ENCODE measurements at places on chromosomes 4 and X.
A peak's percentile ranks its signal among the peaks of the same experiment; 100 is the strongest.

DNA sequence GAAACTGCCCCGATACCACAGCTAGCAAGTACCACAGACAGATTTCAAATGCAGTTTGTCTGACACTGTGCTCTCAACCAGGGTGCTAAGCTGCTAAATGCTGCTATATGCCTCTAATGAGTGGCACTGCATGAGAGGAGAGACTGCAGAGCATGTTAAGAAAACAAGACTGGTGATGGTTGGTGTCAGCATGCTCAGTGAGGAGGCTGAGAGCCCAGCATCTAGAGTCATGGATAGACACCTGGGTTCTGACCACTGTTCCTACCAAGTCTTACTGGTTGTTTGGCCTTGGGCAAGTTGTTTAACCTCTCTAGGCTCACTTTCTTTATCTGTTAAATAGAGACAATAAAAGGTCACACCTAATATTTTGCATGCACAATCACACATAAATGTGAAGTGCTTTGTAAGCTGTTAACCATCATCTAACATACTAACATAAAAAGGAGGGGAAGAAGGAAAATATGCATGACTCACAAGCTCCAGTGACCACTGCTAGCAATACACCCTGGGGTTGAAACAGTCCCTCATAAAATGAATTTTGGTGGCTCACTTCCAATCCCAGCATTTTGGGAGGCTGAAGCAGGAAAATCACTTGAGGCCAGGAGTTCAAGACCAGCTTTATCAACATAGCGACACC, 20.7 kb downstream of the HHIP start:
- DNase-seq: no peak

GRCh38 chr4:112564706-112565270, 48.8 kb upstream of the NEUROG2 start:
- no peak for DNase-seq

DNA sequence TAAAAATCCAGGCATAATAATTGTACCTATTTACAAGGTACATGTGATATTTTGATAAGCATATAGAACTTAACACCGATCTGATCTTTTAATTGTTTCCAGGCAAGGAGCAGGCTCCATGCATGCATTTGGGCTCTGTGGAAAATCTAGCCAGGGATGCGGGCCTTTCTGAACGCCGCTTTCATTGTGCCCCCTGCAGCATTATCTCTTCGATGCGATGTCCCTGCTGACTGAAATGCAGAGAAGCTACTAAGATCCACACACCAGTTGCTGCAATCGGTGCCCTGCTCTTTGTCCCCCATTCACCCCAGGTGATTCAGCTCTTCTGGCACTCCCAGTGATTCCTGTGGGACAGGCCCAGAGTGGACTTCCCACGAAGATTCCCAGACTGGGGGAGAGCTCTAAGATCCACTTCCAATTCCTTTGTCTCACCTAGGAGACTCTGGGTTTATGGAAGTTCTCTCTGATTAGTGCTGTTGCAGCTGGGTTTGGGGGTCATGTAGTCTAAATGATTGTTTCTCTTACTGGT, 254.3 kb upstream of the AGA start:
- DNase-seq: no peak

DNA sequence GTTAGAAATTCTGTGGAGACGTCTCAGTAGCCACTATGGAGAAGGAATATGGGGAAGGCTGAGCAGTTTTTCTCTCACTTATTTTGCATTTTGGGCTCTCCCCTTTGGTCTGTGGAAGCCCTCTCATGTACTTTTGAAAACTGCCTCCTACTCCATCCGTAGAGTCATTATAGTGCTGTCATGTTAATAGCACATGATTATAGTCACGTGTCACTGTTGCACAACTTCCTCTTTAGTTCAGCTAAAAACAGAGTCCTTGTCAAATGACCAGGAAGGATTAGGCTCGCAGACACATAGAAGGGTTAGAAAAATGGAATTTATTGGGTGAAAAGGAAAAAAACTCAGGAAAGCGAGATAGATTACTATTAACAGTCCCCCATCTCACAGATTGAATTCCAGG, 258.2 kb upstream of the CXorf51A start:
- no peak for DNase-seq

GRCh38 chrX:13077168-13077567, 32.7 kb upstream of the FAM9C start:
- DNase-seq: no peak

GRCh38 chr4:124104628-124105027, 607.9 kb downstream of the ANKRD50 start:
- DNase-seq: no peak

GRCh38 chr4:189304809-189305208, 635.9 kb upstream of the FRG1 start:
- DNase-seq: no peak

GRCh38 chr4:147533331-147533730, 52.4 kb downstream of the EDNRA start:
- DNase-seq: no peak

DNA sequence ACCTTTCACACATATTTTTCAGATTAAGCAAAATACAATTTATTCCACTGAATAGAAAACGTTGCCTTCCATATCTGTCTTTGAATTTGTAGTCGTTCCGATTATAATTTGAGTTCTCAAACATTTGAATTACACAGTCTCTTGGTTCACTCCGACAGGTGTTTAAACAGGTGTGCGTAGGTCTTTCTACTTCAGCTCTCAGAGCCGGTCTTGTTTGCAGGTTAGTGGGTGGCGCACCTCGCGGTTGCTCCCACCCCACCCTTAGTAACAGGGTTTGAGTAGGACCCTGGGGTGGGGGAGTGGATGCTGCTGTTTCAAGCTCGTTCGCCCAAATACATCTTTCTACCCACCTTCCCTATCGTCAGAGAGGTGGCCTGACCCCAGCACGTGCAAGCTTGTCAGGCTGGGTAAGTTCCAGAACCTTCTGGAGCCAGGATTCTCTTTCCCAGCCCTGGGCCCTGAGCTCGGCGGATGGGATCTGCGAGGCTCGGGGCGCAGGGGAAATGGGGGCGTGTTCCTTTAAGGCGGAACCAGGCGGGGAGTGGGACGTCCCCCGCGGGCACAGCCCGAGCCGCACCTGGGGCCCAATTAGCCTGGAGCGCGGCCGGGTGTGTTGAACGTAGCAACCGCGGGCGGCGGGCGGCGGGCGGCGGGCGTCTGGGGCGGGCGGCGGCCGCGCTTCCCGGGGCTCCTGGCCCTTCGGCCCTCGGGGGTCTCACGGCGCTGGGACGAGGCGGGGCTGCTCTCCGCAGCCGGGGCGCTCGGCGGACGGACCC, at the start of gene FAM149A:
Gene FAM149A (plus strand): TSS at position 591 of the 776 bp plus-strand sequence.
- DNase-seq: peak; percentile 17

DNA sequence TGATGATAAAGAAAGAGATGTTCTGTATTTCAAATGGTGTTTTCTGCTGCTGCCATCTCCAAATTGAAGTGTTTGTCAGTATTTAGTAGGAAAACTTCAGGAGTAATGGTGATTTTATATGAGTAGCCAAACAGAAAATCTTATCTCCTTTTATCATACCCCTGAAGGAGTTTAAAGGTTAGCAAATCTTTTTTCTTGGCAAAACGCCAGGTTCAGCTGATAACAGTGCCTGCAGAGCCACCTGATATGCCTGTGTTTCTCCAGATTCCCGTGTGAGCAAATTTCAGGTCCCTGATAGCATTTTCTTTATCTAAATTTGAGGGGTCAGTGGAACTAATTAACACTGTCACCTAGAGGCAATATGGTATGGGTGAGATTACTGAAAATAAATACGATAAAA, 65.8 kb upstream of the ETNPPL start:
- no peak for DNase-seq

GRCh38 chr4:70712604-70713452, 8.9 kb upstream of the RUFY3 start:
- DNase-seq: no peak

DNA sequence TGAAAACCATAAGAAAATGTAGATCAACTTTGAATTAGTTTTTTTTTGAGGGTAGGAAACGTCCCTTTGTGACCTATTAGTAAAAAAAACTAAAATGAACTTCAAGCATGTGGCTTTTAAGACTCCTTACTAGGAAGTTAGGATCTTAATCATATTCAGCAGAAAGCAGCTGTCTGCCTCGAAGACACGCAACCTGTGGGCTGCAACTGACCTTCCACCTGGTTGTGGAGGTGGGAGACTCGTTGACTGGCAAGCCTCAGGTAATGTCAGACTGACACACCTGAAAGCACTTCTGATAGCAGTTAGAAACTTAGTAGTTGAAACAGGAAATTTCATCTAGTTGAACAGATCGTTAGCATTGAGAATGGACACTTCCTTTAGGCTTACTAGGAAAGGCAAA, 37.4 kb downstream of the CCNG2 start:
- no peak for DNase-seq

DNA sequence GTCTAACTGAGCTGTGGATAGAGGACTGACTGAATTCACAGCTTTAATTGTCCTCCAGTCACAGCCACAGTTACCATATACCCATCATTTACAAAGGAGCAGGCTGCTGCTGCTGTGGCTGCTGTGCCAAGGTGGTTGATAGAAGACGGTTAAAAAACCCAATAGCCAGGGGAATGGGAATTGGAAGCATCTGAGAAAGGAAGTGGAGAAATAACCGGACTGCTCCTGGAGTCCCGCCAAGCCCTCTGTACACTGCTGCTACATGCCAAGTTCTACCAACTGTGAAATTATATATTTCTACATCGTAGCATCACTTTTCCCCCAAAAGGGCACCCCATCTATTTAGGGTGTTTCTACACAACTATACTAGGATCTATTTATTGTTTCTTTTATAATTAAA, 279.7 kb upstream of the ARX start:
- DNase-seq: no peak

DNA sequence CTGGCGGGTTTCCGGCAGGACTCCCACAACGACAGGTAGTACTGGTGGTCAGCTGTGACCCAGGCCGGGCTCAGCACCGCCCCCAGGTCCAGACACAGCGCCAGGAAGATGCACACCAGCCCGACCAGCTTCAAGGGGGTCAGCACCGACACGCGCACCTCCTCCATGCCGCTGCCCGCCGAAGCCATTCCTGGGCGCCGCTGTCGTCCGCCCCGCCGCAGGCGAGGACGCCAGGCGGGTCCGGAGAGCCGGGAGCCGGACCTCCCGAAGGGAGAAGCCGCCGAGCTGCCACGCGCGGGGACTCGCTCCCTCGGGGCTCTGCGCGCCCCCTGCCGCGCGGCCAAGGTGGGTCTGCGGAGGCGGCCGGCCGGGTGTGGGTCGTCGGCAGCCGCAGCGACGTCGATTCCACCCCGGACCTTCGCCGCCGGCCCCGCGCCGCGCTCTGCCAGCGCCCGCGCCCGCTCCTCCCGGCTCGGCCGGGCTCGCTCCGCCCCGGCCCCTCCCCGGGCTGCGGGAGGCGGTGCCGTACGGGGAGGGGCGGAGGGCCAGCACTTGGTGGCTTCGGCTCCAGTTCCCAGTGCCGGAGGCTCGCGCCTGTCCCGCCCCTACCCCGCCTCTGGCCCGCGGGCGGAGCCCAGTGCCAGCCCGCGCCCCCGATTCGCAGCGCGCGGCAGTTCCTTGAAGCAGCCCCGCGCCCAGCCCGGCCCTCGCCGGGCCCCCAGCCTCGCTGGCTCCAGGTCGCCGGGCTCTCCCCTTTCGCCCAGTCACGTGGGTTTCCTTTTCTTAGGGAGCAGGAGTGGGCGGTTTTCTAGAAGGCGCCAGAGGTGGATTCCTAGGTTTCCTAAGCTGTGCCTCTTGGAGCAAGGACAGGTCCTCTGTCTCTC, at the start of gene TMEM47:
Gene TMEM47 (minus strand): TSS at position 444 of the 884 bp plus-strand sequence. CDS start 256 bp downstream, at position 188.
- no peak for DNase-seq

- no peak for DNase-seq
These were observed 647.0 kb upstream of the PCDH7 start for GRCh38 chr4:30073011-30073710.

GRCh38 chrX:149699761-149700160, 12.1 kb upstream of the MAGEA11 start:
- DNase-seq: no peak

- DNase-seq: peak; percentile 34
These were observed at the start of gene NAA10 for GRCh38 chrX:153934762-153935325. TSS of gene NAA10 (minus strand) at chrX:153935037. CDS start at chrX:153934904, 133 bp downstream.

GRCh38 chrX:16479206-16479869, 170.6 kb upstream of the S100G start:
- no peak for DNase-seq

- no peak for DNase-seq
These were observed 49.5 kb upstream of the LNX1 start for GRCh38 chr4:53640576-53641453.

- DNase-seq: no peak
These were observed 78.9 kb upstream of the SPIN4 start for GRCh38 chrX:63430026-63430425.

GRCh38 chr4:2691313-2691712, 64.8 kb downstream of the TNIP2 start:
- no peak for DNase-seq

GRCh38 chr4:94995684-94996394, 238.1 kb downstream of the BMPR1B start:
- DNase-seq: no peak

- DNase-seq: no peak
These were observed 444.9 kb downstream of the RAPGEF2 start for GRCh38 chr4:159547645-159548308.

DNA sequence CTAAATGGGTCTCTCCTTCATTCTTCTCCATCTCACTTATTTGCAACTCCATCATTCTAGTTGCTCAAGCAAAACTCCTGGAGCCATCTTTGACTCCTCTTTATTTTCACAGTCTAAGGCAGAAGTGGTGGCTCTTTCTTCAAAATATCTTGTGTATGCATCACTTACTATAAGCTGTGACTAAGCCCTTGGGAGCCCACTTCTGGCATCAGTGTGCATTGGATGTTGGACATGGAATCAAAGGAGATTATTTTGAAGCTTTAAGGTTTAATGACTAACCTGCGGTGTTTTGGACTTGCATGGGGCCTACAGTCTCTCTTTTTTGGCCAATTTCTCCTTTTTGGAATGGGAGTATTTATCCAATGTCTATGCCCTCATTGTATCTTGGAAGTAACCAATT, 276.8 kb downstream of the SPOCK3 start:
- DNase-seq: no peak

DNA sequence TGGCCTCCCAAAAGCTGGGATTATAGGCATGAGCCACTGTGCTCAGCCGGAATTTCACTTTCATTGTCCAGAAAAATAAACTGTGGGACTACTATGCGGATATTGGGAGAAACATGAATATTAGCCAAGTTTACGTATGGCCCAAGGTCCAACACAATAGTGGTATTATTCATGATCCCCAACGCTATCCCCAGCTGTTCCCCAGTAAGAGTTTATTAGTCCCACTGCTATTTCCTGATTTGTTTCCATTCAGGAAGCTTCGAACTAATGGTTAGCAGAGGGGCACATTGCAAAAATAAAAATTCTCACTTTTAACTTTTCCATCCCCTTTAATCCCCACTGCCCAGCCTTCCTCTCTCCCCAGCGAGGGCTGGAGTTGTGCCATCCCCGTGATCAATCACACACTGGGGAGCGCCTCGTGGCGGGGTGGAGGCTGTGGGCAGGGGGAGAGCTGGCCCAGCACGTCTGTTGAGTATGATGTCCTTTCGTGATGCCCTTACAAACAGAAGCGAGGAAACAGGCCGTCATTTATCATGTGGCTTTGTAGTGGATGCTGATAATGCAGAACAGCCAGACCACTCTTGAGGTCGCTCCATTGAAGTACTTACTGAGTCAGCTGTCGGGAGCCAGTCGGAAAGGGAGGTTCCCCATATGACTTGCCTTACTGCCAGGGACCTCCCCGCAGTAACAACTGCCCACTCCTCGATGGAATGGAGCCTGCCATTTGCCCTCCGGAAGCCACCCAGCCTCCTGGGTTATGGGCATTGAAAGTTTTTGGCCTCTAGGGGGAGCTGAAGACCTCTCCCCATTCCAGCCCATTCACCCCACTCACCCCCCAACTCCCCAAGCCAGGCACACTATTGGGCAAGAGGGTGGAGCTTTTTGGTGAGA, 117.0 kb downstream of the KDR start:
- DNase-seq: no peak
